ENCODE measurements at places on chromosomes 6 and 20.

DNA sequence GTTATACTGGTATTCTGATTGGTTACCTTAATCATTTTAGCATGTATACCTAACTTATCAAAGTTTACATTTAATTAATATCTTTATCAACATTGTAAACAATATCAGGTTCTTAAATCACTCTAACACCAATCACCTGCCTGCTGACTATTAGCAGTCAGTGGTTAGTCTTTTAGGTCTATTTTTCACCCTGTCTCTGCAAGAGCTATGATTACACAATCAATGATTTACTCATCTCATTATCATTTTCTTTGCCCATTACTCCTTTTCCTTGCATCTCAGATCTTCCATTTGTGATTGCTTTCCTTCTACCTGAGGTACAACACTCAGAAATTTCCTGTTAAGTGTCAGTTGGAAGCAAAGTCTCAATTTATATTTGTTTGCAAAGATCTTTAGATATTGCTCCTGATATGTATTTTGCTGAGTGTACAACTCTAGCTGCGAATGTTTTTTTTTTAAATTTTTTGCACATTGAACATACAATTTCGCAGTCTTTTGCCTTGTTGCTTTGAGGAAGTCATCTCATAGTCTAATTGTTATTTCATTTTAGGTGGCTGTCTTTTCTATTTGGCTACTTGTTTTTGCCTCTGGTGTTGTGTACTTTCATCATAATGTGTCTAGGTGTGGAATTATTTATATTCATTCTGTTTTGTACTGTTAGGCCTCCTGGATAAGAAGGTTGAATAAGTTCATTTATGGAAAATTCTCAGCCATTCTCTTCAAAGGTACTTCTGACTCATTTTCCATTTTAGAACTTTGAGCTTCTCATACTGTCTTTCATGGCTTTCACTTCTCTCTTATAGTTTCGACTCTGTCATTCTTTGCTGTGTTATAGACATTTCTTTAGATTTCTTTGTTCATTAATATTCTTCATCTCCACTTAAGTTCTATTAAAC is 104.9 kb upstream of the CEP162 start:
- no peak for DNase-seq

GRCh38 chr6:39819228-39819627 is 27.1 kb downstream of the DAAM2 start:
- DNase-seq, result no peak

DNA sequence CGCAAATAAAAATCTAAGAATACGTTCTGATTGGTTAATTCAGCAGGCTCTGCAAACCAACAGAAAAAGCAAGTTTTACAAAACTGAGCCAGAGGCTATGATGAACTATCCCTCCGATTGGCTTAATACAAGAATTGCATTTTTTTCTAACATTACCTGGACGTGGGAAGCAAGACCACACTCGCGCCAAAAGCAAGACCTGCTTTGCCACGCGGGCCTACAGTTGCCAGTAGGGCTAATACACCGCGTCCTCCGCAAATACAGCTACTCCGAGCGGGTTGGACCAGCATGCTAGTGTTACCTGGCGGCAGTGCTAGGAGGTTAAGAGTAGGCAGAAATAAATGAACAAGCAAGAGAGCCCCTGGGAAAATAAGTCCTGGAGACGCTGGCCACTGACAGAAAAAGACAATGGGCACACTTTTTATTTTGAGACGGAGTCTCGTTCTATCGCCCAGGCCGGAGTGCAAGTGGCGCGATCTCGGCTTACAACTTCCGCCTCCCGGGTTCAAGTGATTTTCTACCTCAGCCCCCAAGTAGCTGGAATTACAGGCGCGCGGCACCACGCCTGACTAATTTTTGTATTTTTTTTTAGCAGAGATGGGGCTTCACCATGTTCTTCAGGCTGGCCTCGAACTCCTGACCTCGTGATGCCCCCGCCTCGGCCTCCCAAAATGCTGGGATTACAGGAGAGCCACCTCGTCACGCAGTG is 131.9 kb upstream of the BTN3A2 start:
- peak; percentile 26 for DNase-seq

- DNase-seq, result no peak
Measured at GRCh38 chr20:63457737-63458136, 14.7 kb downstream of the KCNQ2 start.

DNA sequence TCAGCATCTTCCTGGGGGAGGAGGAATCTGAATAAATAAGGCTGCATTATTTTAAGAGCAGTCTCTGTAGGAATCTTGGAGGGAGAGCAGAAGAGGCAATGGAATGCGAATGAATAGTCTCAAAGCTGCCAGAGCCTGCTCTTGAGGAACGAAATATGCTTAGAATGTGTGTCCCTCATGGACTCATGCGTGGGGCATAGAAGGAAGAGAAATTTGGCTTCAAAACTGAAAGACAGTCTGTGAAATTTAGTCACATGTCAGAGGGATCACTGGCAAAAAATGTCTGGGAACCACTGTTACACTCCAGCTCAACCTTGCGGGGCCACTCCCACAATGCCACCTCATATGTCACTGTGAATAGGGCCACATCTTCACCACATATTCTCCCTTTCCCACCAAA is 95.5 kb downstream of the GJA10 start:
- DNase-seq, result no peak

GRCh38 chr6:148524976-148525375 is 182.3 kb downstream of the SASH1 start:
- DNase-seq, result no peak

- peak; percentile 32 for DNase-seq
Measured at GRCh38 chr20:37345339-37346235, at the start of gene SRC. Gene SRC, plus strand, starts transcription at chr20:37346140. Its CDS starts 38,014 bp downstream, at chr20:37384154.

DNA sequence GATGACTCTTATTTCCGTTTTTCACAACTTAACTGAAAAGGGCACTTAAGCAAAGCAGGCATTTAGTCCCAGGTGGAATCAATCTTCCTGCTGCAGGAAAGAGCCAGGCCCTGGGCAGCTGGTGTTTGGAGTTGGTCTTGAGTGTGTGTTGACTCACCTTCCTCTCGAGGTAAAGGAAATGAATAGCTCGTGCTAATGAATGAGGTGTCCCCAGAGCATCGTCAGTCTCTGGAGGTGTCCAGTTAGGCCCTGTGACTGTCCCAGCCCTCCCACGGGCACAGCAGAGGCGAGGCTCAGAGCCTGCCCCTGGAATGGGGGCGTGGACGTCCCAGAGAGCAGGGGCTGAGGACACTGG is 277.7 kb downstream of the NRN1 start:
- DNase-seq, result no peak

DNA sequence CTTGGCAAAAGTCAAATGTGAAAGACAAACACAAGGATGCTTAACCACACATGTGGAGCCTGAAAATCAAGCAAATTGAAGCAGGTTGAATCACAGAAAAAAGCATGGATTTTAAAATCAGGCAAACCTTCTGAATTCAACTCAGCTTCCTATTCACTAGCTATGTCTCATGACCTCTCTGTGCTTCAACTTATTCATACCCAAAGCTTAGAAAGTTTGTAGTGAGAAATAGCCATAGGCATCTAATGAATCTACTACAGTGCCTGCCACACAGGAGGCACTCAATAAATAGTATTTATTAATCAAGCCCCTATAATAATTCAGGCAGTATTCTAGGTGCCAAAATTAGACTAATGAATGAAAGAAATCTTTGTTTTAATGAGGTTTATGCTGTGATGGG is 112.2 kb upstream of the TNFAIP3 start:
- DNase-seq, result no peak

- DNase-seq, result no peak
Measured at GRCh38 chr20:12928358-12928754, 80.4 kb upstream of the SPTLC3 start.

DNA sequence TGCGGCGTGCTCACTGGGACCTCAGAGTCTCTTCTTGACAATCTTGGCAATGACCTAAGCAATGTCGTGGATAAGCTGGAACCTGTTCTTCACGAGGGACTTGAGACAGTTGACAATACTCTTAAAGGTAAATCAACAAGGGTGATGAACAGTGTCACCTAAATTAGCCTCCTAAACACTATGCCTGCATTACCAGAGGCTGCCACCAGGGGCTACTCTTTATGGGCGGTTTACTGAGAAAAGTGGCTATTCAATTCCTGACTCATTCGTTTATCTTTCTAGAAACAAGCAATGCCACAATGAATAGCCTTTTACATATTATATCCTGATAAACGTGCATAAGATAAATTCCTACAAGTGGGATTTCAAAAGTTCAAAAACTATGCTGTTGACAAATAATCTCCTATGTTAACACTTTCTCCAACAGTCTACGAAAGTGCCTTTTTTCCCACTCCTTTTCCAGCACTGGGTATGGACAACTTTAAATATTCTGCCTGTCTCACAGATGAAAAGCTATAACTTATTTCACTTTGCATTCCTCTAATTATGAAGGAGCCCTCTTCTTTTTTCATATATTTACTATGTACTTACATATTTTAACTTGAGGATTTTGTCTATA is 1.3 kb downstream of the BPIFA2 start:
- DNase-seq, result no peak

DNA sequence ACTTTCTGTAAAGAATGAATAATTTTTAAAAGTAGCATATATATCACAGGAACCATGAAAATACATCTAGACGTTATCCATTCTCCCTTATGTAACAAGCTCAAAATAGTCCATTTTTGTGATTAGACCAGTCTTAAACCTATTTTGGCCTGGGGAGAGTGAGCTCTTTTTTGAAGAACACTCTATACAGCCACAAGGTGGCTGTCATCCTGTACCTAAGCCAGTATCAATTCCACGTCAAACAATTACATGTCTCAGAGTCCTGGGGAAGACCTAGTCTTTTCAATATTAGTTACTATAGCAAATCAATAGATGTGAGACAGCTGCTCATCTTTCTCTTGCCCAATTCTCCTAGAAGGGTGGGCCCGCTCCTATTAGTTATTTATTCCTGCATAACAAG is 28.4 kb downstream of the FBXO5 start:
- DNase-seq, result no peak

All from activated CD4-positive, alpha-beta T cell treated with anti-CD3 and anti-CD28 coated beads for 1 hour (primary cell).